ENCODE measurements at places on chromosomes 1 and 21.

DNA sequence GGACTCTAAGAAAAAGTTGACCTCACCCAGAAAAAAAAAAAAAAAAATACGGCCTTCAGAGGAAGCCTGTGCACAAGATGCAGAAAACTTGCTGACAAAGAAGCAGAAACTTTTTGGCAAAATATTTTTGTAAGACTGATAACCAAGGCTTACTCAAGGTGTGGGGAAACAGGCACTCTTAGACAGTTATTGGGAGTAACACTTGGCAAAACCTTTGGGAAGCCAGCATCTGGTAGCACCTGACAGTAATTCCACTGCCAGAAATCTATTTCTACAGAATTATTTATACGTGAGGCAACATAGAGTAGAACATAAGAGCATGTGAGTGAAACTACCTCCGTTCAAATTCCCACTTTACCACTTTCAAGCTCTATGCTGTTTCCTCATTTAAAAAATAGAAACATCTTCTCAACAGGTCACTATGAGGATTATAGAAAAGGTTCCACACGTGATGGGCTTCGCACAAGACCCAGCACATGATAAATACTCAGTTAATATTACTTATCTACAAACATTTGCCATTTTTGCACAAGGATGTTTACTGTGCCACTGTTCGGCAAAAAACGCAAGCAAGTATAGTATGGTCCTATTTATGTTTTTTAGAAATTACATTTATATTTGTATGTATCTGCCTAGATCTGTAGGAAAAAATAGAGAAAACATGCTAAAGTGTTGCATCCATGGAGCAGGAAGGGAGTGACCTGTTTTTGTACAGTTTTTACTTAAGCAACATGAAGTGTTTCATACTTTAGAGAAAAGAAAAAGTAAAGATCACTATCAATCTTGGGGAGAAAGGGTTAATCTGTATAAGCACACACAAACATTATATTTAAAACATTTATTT is 22.2 kb downstream of the MRPL39 start:
- DNase-seq, result no peak

DNA sequence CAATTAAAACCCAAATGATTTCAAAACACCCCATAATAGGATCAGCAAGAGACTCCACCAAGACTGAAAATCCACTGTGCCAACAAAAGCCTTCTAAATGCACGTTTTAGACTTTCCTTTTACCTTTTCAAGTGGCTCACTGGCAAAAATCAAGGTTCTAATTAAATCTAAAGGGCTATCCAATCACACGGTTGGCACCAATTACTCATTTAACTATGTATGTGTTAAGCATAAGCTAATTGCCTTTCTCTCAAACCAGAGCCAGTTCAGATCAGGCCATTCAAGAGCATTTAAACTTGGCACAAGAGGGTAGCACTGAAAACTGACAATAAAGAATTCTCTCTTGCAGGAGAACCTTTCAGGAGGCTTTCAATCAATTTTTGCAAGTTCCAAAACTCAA is 139.5 kb downstream of the RGS7 start:
- DNase-seq, result no peak

DNA sequence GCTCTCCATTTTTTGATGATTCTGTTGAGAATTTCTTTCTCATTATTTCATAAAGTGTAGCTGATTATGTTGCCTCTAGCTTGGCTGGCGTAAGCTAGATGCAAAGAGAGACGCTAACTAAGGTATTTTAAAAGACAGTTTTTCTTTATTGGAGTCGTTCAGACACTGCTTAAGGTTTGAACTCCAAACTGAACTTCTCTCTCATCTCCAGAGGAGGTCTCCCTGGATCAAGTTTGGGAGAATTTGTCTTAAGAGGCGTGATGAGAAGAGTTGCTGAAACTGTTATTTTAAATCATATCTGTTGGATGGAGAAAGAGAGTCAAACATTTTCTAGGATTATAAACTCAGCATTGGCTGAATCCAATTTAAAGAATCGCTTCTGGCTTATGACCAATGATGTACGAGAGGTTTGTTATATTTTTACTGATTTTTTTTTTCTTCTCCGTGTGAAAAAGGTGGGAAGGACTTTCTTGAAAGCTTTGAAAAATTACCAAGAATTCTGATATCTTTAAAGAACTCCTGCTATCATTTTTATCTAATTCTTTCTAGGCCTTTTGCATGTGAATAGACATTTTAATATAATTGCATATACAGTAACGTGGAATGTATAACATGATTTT is 34.0 kb downstream of the MAP3K7CL start:
- DNase-seq, result no peak

DNA sequence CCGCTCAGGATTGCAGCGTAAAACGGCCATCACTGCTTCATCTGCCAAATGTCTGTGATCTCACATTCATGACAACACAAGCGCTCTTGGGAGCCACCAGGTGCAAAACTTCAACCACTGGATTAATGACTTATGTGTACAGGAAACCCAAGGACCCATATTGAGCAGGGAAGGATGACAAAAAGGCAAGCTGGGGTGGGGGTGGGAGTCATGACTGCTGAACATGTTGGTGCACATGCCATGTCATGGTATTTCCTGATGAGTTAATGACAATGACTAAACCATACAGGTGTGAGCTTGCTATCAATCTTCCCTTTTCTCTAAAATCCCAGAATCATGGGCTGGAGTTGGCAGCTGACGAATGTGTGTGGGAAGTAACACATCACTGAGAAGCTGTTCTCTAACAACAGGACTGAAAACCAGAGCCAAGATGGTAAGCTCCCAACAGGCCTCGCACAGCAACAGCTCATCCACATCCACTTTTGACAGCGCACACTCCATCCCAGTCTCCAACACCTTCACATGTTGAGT is 3.1 kb upstream of the SH2D5 start:
- no peak for DNase-seq

GRCh38 chr21:37166733-37167132 is 93.7 kb downstream of the TTC3 start:
- DNase-seq, result no peak

GRCh38 chr1:143497374-143497747 is 474.4 kb downstream of the FAM72C start:
- no peak for DNase-seq

DNA sequence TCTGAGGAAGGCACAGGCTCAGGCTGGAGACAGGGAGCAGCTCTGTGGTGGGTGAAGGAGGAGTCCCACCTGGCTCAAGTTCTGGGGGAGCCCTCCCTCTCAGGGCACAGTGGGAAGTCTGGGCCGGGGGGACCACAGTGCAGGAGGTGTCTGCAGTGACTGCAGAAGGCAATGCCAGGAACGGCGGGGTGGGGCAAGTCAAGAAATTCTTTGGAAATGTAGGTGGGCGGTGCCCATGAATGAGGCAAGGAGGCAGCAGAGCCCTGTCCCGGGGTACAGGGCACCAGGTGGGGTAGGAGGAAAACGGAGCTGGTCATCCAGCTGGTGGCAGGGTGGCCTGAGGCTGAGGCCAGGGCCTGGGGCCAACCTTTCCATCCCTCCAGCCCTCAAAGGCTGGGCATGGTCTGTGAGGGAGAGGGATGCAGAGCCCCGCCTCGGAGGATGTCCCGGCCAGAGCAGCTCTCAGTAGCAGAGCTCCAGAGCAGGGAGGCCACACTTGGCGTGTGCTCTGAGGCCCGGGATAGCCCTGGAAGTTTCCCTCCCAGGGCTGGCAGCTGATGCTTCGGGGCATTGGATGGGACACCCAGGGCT is 4.7 kb downstream of the TFF3 start:
- DNase-seq, result no peak

DNA sequence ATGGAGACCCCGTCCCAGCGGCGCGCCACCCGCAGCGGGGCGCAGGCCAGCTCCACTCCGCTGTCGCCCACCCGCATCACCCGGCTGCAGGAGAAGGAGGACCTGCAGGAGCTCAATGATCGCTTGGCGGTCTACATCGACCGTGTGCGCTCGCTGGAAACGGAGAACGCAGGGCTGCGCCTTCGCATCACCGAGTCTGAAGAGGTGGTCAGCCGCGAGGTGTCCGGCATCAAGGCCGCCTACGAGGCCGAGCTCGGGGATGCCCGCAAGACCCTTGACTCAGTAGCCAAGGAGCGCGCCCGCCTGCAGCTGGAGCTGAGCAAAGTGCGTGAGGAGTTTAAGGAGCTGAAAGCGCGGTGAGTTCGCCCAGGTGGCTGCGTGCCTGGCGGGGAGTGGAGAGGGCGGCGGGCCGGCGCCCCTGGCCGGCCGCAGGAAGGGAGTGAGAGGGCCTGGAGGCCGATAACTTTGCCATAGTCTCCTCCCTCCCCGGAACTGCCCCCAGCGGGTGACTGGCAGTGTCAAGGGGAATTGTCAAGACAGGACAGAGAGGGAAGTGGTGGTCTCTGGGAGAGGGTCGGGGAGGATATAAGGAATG is 505 bp downstream of the LMNA start:
- DNase-seq, result no peak

GRCh38 chr1:185297982-185298381 is 19.1 kb downstream of the IVNS1ABP start:
- no peak for DNase-seq

GRCh38 chr1:206455666-206456344 is 14.5 kb upstream of the IKBKE start:
- no peak for DNase-seq

DNA sequence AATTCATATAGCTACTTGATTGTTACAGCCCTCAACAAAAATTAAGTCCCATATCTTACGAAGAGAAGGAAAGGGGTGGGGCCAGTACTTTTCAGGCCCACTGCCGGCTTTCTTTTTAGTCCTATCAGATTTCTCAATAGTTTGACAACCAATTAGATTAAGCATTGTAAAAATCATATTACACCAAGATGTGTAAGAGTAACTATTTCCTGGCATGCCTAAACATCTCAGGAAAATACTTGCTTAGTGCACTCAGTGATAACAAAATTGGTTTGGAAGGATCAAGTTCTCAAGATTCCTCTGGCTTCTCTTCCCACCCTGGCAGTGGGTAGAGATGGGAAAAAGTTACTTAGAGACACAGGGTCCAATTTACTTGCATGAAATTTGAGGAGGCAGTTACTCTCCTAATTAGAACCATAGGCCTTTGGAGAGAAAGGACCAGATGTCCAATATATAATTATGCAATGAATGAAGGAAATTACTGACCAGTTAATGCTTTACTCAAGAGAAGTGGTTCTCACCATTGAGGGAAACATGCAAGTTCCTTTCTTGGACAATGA is 30.1 kb downstream of the STPG1 start:
- DNase-seq, result no peak

DNA sequence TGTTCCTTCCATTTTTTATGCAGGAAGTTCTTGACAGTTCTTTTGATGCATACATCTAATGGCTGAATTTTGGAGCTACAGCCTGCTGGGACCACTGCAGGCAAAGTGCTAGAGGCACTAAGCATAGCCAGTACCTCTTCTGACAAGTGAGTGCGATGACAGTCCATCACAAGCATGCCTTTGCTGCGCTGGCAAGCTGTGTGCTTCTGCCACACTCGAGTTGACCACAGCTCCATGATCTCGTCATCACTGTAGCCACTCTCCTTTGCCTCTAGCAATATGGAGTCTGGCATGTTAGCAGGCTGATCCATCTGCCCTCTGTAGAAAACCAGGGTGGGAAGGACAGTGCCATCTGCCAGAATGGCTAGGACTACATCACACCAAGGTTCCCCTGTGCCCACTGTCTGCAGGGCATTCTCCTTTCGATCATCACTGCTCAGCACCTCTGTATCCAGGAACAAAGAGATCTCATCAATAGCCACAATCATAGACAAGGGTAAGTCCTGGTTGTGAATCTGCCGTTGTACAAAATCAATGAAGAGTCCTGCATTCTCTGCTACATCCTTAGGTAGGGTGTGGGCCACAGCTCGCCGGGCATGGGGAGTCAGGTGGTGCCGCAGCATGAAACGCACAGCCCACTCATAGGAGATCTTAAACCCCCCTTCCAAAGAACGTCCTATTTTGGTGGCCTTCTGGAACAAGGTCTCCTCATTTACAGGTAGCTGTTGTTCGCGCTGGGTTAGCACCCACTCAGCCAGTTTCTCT is 6.0 kb downstream of the PSMB4 start:
- no peak for DNase-seq

- DNase-seq, result no peak
These were observed 23.6 kb downstream of the VASH2 start for GRCh38 chr1:212973899-212974298.

DNA sequence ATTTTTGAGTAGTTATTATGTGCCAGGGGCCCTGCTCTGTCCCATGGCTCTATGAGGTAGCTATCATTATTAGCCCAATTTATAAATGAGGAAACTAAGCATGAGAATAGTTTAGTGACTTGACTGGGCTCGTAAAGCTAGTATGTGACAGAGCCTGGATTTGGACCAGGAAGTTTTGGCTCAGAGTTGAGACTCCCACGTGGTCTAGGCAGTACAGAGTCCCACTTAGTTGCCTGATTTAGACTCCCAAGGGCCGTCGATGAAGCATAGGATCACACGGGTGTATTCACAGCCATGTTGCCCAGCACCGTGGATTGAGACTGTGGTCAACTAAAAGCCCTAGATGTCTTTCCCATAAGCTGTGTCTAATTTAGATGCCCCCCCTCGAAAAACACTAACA is 81.7 kb downstream of the DDX20 start:
- no peak for DNase-seq

DNA sequence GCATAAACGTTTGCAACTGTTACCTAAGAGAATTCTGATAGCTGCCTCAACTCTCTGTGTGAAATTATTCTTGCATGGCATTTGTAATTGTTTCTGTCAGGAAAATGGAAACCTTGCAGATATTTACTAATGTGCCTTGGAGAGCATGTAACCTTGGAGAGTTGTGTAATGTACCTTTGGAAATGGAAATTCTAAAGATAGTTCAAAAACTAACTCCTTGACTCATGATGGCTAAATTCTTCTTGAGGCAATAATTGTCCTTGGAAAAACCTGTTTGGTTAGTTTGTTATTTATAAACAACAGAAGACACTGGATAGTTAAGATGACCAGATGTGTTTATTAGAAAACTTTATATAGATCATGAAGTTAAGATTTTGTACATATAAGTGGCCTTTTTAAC is 1033.8 kb downstream of the PLA2G4A start:
- DNase-seq, result no peak

DNA sequence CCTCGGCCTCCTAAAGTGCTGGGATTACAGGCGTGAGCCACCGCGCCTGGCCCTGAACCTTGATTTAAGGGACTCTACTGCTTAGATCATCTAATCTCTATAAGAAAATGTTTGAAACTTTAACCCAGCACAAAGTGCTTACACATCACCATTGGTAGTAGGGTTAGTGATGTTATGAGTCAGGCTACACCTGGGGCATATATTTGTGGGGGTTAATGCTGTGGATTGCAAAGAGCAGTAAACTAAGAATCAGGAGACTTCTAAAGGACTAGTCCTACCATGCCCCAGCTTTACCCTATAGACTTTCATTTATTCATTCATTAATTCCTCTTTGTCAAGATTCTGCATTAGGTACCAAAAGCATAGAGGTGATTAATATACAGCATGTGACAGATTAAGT is 880.5 kb downstream of the TTLL7 start:
- DNase-seq, result no peak

DNA sequence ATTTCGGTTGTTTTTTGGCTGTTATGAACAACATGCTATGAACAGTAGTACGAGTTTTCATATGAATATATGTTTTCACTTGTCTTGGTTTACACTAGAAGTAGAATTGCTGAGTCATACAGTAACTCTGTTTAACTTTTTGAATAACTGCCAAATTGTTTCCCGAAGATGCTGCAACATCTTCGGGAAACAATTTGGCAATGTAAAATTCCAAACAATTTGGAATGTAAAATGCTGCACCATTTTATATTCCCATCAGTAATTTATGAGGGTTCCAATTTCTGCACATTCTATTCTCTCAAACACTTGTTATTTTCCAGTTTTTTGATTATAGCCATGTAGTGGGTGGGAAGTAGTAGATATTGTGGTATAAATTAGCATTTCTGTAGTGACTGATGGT is 11.6 kb downstream of the PCBP3 start:
- DNase-seq, result no peak

- no peak for DNase-seq
These were observed 51.6 kb downstream of the NEGR1 start for GRCh38 chr1:72230746-72231145.
